Gastrocnemius medialis (tissue), 4 donors: ENCODE measurements at places on chromosomes 12 and 14.

GRCh38 chr12:34287437-34287836, 265.1 kb downstream of the ALG10 start:
- no peak for DNase-seq

DNA sequence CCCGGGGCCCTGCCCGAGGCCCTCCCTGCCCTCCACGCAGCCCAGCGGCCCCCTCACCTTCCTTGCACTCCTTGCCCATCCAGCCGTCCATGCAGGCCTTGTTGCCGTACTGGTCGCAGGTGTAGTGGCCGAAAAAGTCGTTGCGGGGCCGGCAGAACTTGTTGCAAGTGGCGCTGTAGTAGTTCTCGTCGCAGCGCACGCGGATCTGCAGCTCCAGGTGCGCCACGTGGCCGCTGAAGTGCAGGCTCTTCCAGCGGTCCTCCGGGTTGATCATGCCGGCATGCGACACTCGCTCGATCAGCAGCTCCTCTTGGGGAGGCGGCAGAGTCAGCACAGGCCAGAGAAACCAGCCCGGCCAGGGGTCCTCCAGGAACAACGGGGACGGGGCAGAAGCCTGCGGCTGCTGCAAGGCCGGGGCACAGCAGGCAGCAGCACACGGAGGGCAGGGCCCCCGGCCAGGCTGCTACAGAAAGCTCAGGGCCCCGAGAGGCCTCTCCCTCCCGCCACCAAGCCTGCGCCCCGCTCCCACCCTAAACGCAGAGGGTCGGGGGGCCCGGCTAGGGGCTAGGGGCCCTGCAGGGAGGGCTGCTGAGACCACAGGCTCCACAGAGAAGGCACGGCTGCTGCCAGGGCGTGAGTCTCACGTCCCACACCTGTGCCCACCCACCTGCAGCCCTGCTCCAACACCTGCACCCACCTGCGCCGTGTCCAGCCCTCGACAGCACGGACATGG, 12.7 kb downstream of the JAG2 start:
- no peak for DNase-seq

DNA sequence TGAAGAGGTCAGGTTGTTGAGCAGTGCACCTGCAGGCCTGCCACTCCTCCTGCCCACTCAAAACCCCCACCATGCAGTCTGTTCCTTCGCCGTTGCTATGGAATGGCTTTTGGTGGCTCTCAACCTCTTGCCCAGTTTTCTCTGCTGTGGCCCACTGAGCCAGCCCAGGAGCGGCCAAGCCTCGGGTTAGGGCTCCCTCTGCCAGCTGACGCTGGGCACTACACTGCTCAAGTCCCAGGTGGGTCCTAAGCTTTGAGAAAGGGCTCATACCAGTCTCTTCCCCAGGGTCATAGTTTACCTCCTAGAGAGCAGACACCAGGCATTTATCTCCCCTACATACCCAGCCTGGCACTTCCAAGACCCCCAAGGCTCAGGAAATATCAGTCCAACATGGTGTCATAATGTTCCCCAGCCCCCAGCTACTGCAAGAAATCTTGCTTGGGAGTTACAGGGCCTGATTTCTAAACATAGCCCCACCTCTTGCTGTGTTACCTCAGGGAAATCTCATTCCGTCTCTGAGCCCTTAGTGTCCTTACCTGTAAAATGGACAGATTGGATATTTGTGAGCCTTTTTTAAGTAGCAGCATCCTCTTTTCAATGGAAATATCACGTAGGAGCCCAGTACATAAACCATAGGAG, 59.4 kb downstream of the TSPAN11 start:
- no peak for DNase-seq

GRCh38 chr14:36502558-36503508, 17.2 kb downstream of the NKX2-1 start:
- DNase-seq, result no peak

GRCh38 chr12:122137681-122138080, 36.3 kb downstream of the IL31 start:
- no peak for DNase-seq

DNA sequence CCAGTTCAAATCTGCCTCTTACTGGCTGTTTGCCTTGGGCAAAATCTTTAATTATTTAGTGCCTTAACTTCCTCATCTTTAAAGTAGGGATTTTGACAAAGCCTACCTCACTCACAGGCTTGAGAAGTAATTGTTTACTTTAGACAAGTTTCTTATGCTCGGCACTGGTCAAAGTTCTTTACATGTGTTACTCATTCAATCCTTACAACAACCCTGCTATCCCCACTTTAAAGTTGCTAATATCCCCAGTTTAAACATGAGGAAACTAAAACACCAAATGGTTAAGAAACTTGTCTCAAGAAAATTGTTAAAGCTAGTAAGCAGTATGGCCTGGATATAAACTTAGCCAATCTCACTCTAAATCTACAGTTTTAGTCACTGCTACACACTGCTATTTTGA, 204.0 kb upstream of the AVPR1A start:
- no peak for DNase-seq

DNA sequence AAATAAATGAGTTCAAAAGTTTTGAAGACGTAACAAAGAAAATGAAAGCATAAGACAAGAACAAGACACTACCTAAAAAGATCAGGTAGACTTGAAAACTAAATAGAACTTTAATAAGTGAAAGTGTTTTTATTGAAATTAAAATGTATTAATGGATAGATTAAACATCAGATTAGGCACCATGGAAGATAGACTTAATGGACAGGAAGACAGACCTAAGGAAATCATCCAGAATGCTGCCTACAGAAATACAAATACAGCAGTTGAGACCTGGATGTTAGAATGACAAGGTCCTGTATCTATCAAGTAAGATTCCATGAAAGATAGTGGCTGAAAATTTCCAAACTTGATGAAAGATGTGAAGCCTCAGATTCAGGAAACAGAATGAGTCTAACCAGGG, 11.5 kb downstream of the PLEKHH1 start:
- no peak for DNase-seq

- DNase-seq, result no peak
Measured at GRCh38 chr12:38783304-38783703, 122.1 kb downstream of the CPNE8 start.

GRCh38 chr12:52160200-52160599, 31.6 kb downstream of the KRT80 start:
- no peak for DNase-seq

DNA sequence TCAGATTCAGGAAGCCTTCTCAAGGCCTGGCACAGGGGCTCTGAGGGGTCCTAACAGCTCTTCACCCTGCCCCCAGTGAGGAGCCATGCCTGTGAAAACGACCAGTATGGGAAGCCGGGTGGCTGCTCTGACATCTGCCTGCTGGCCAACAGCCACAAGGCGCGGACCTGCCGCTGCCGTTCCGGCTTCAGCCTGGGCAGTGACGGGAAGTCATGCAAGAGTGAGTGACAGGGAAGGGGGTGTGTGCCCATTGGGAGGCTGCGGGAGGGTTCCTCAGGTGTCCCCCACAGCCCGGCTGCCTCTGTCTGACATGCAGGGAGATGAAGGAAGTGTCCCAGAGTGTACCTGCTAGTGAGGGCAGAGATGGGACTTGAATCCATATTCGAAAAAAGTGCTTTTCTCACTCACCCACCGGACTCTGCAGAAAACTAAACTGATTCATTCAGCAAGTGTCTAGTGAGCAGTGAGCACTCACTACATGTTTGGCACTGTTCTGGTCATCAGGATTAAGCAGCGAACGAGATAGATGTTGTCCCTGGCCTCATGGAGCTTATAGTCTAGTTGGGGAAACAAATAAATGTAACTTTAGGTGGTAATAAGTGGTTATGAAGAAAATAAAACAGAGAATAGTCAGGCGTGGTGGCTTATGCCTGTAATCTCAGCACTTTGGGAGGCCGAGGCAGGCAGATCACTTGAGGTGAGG, 9.4 kb upstream of the LRP1-AS start:
- DNase-seq, result no peak

DNA sequence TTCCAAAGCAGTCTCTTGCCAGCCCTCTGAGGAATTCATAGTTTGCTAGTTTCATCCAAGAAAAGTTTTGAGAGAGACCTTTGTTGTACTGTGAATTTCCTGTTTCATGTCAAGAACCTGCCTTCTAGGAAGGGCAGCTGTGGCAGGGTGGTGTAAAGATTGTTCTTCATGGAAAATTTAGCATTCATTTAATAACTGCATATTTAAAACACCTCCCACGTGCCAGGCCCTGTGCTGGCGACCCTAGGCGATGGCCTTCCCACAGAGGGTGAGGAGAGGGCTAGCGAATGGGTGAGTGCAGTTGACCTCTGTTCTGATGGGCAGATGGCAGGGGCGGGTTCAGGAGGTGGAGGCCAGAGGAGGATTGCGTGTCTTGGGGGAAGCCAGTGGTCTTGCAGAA, 43.2 kb downstream of the MLXIP start:
- DNase-seq, result no peak

- no peak for DNase-seq
Measured at GRCh38 chr12:45685680-45686079, 43.8 kb upstream of the ARID2 start.

DNA sequence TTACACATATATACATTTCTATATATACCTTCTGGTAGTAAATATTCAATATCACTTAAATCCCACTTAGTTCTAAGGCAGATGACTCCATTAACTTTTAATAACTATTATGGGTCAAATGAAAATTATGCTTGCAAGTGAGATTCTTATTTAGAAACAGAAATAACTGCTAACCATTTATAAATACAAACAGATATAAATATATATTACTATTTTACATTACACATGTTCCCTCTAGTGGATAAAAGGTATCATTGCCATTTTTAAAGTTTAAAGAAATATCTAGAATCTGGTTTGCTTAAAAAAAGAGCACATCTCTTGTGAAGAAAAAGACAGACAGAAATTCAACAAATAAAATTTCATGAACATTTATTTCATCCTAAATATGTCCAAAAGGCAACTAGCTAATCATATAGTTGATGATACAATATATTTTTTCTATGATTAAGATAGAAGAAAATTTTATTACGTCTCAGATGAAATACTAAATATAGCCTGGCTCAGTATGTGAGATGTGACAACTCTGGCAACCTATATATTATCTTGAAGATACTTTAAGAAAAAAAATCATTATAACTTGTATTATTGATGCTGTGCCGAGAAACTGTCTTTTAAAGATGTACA, 11.7 kb upstream of the RAD51AP1 start:
- no peak for DNase-seq

- DNase-seq, result peak; percentile 0
Measured at GRCh38 chr12:34396861-34397590, 374.7 kb downstream of the ALG10 start.

DNA sequence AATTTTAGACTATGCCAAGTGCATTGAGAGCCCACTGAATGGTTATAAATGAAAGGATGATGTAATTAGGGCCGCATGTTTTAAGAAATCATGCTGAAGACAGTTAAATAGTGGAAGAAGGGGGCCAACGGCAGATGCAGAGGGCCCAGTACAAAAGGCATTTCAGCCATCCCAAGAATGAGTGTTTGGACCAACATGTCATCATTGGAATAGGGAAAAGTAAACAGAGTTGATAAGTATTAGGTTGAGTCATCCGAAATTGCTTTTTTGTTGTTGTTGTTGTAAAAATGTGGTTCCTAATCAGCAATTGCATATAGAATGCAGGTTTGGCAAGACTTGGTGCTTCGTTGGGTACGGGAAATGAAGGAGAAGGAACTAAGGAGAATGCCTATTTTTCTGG, 29.5 kb downstream of the BMP4 start:
- DNase-seq, result no peak
